Astrocyte of the hippocampus (primary cell): ENCODE measurements at places on chromosomes 2 and 18.
A peak's percentile ranks its signal among the peaks of the same experiment; 100 is the strongest.

GRCh38 chr2:202530038-202530437, 104.7 kb upstream of the FAM117B start:
- DNase-seq, result peak; percentile 34

DNA sequence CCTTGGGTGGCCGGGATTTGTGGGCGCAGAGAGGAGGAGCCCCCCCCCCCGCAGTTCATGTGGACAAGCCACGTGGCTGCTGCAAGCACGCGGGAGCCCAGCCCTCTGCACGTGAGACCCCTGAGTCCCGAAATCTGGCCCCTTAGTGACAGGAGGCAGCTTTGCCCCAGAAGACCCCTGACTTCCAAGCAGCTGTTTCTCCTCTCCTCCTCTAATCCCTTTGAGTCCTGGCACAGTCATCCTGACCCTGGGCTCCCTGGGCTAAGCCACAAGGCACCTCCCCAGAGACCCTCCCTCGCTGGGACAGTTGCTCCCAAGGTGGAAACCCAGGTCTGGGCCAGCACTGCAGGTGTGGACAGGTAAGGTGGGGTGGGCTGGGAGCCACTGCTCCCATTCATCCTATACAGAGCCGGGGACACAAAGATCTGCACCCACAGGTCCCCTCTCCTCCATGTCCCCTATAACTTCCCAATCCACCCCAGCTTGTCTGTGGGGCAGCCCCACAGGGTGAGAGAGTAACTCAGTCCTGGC, 923 bp downstream of the TEKT4 start:
- DNase-seq, result no peak

GRCh38 chr2:200592406-200593075, 6.7 kb downstream of the AOX1 start:
- peak; percentile 69 for DNase-seq

GRCh38 chr2:37711308-37711731, 39.9 kb upstream of the CDC42EP3 start:
- DNase-seq, result peak; percentile 96

- DNase-seq, result peak; percentile 22
Measured at GRCh38 chr18:59617468-59617932, 79.7 kb downstream of the CCBE1 start.

GRCh38 chr2:173568054-173568453, 213.4 kb downstream of the CDCA7 start:
- peak; percentile 32 for DNase-seq
